ENCODE measurements at places on chromosomes 5 and 9.

DNA sequence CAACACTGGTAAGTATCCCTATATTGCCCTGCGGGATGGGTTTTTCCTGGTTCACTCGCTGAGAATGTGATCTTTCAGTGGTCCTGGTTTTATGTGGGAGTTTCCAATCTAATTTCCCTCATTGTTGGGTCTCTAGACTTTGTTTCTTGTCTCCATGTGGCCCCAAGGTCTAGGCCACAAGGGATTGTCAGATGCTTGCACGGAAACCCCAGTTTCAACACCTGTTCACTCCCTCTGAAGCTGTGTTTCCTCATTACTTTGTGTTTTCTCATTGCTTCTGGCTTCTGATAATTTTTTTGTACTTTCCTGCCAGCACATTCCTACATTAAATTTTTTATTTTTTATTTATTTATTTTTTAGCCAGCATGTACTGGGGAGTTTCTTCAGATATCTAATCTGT lies 191.5 kb downstream of the TTLL11 start:
- DNase-seq: no peak

GRCh38 chr9:92709954-92710353 lies 40.0 kb upstream of the IPPK start:
- DNase-seq: no peak

- no peak for DNase-seq
These were observed 8.2 kb upstream of the GDNF start for GRCh38 chr5:37847978-37848425.

GRCh38 chr9:128153060-128153946 lies 4.0 kb downstream of the LCN2 start:
- no peak for DNase-seq

- no peak for DNase-seq
These were observed 20.3 kb downstream of the ANGPTL2 start for GRCh38 chr9:127102176-127102575.

- no peak for DNase-seq
These were observed 59.1 kb downstream of the PDCD1LG2 start for GRCh38 chr9:5569409-5569808.

- DNase-seq: no peak
These were observed 126.4 kb upstream of the GAS1 start for GRCh38 chr9:87073692-87074091.

DNA sequence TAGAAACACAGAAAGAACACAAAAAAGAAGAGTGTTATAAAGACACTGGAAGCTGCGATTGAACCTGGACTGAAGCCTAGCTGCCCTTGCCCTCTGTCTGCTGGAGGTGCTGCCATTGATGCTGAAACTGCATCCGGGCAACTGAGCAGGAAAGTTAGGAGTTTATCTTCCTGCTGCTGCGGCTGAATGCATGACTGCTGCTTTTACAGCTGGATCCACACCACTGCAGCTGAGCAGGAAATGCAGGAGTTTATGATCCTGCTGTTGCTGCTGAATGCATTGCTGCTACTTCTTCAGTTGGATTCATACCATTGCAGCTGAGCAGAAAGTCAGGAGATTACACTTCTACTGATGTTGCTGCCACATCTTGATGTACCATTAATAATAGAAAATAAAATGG lies 21.8 kb upstream of the JAKMIP2 start:
- DNase-seq: no peak

DNA sequence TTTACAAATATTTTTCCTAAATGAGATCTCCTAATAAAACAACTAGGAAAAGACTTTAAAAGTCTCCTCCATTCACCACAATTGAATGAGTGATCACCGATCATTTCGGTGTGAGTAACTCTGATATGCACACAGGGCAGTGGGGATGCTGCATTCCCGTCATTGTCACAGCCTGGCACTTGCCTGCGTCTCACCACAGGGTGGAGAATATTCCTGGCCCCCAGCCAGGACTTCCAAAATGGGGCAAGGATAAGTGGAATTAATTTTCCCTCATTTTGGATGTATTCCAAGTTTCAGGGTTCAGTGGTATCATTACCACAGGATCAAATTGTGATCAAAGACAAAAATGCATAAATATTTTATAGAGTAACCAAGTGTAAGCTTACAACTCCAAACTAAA lies 107.1 kb downstream of the CTNND2 start:
- DNase-seq: no peak

DNA sequence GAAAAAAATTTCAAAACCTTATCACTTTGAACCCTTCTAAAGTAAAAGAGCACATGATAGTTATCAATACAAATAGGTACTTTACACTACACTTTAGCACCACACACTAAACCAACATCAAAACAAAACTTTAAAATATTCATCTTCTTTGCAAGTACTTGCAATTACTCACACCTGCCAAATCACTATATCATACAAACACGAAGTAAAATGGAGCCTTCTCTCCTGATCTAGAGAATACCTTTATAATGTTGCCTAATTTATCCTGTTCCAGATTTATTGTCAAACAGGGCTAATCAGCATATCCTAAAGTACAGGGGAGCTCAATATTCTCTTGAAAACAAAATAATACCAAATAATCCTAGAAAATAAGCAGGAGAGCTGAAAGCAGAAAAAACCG lies 3.0 kb downstream of the RNF145 start:
- DNase-seq: no peak

DNA sequence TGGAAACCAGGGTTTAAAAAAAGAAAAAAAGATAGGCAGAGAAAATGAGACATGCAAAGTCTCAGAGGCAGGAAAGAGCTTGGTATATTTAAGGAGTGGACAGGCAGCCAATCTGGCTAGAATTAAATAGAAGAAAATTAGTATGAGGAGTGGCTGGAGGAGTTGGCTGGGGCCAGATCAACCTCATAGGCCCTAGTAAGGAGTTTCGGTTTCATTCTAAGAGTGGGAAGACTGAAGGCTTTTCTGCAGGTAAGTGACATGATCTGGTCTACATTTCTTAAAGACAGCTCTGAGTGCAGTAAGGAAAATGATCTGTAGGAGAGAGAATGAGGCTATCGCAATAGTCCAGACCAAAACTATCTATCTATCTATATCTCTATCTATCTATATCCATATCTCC lies 27.5 kb downstream of the ADRB2 start:
- DNase-seq: no peak

DNA sequence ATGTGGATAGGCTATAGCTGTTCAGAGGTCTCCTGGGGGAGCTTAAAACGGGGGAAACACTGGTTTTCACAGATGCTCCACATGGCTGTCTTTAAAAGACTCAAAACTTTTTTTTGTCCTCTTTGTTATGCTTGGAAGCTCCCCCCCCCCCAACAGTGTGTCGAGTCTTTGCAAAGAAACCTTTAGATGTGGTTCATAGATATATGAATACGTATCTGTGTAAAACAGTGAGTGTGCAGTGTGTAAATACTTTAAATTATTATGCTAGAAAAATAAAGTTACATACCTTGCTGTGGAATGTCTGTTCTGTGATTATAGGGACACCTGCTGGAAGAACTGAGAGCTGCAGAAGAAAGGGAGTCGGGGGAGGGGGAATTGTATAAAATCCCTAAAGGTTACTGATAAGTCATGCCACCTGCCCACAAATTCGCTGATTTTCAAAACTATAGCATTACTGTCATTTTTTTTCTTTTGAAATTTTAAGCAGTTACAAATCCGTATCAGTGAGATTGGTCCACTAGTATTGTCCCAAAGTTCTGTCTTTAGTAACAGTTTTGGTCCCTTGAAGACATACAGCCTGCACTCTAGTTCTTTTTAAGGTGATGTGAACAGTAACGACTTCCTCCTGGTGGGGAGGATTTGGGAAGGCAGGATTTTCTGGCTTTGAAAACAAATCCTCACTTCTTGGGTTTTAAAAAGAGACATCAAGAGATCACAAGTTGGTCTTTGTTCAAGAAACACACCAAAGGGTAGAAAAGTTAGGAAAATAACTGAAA lies 22.9 kb downstream of the RGMB start:
- peak; percentile 69 for DNase-seq

- peak; percentile 4 for DNase-seq
These were observed 82.7 kb downstream of the HSD17B3 start for GRCh38 chr9:96219026-96219899.

DNA sequence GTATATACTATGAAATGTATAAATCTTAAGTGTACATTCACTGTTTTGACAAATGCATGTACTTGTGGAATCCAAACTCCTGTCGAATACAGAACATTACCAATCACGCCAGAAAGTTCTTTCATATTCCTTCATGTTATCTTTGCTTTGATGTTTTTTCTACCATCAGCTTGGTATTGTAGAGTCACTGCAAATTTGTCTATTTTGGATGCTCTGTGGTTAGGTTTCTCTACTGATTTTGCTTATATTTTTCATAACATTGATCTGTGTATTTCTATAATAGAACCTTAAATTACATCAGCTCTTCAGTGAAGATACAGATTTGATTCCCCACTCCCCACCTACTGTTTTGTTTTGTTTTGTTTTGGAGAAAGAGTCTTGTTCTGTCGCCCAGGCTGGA lies 30.8 kb downstream of the HABP4 start:
- no peak for DNase-seq

GRCh38 chr9:101117161-101117560 lies 88.6 kb downstream of the PLPPR1 start:
- no peak for DNase-seq

DNA sequence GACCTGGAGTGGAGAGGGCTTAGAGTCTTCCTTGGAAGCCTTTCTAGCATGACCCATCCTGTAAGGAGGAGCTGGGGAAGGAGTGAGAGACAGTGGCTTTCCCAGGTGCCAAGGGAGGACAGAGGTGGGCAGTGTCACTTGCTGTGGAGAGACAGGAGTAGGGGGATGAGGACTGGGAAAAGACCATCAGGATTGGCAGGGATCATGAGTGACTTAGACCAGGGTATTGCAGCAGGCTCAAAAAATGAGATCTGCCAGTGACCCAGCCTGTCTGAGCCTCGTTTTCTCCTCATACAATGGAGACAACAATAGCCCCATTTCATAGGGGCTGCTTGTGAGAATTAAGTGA lies 2.4 kb downstream of the TMOD1 start:
- DNase-seq: no peak

- DNase-seq: no peak
These were observed 19.2 kb downstream of the TNPO1 start for GRCh38 chr5:72835633-72836032.

GRCh38 chr9:108186642-108187395 lies 669.0 kb downstream of the ACTL7B start:
- DNase-seq: peak; percentile 48

GRCh38 chr5:14708551-14708950 lies 44.0 kb downstream of the OTULIN start:
- no peak for DNase-seq

GRCh38 chr5:143026380-143026779 lies 256.2 kb downstream of the ARHGAP26 start:
- DNase-seq: no peak

GRCh38 chr9:71854811-71855210 lies 56.2 kb downstream of the ABHD17B start:
- DNase-seq: no peak

DNA sequence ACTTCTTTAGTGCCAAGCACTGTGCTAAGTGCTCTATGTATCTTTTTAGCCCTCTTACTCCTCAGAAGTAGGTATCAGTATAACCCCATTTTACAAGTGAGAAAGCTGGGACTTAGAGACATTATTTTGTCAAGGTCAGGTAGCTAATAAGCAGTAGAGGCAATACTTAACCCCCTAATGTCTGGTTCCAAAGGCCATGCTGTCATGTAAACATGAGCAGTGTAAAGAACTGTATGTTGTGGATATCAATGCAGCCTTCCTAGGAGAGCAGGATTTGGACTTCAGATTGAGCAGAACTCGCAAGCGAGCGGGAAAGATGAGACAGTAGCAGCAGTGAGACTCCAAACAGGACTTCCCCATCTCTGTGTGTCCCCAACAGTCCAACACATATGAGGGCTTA lies 3.6 kb upstream of the SHROOM1 start:
- no peak for DNase-seq

- DNase-seq: no peak
These were observed 87.8 kb upstream of the CPEB4 start for GRCh38 chr5:173800340-173800739.

- peak; percentile 32 for DNase-seq
These were observed 23.8 kb upstream of the ZNF622 start for GRCh38 chr5:16489322-16489791.

GRCh38 chr5:180469586-180469865 lies 24.7 kb upstream of the CNOT6 start:
- DNase-seq: no peak

- DNase-seq: no peak
These were observed 29.8 kb downstream of the PCDHAC2 start for GRCh38 chr5:140996060-140996459.

- no peak for DNase-seq
These were observed 197.7 kb downstream of the NTRK2 start for GRCh38 chr9:84867186-84867585.

DNA sequence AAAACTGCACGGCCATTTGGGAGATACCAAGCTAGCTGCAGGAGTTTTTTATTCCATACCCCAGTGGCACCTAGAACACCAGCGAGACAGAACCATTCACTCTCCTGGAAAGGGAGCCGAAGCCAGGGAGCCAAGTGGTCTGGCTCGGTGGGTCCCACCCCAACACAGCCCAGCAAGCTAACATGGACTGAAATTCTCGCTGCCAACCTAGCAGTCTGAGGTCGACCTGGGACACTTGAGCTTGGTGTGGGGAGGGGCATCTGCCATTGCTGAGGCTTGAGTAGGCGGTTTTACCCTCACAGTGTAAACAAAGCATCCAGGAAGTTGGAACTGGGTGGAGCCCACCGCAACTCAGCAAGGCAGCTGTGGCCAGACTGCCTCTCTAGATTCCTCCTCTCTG lies 108.9 kb upstream of the CHD1 start:
- no peak for DNase-seq

DNA sequence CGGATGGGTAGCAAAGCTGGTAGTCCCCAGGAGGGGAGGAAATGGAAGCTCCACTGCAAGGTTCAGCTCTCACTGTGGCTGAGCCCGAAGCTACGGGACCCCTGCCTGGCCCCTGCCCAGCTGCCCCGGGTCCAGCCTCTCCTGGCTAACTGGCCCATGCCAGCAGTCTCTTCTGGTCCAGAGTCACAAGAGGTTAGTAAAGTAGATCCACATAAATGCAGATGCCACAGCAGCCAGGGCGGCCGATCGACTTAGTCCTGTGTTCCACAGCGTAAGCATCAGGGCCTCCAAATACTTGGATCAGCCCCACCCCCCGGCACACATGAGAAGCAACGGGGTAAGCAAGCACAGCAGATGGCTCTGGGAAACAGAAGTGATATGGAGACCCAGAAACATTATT lies 42.1 kb downstream of the MRPL36 start:
- DNase-seq: no peak

GRCh38 chr5:6736524-6737042 lies 23.4 kb downstream of the TENT4A start:
- no peak for DNase-seq
